ENCODE measurements at places on chromosomes 4 and X.

DNA sequence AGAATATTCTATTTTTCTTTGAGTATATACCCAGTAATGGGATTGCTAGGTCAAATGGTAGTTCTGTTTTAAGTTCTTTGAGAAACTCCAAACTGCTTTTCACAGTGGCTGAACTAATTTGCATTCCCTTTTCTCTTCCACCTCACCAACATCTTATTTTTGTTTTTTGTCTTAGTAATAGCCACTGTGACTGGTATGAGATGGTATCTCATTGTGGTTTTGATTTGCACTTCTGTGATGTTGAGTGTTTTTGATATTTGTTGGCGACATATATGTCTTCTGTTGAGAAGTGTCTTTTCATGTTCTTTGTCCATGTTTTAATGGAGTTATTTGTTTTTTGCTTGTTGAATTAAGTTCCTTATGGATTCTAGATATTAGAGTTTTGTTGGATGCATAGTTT lies 24.4 kb downstream of the AIMP1 start:
- no peak for DNase-seq

DNA sequence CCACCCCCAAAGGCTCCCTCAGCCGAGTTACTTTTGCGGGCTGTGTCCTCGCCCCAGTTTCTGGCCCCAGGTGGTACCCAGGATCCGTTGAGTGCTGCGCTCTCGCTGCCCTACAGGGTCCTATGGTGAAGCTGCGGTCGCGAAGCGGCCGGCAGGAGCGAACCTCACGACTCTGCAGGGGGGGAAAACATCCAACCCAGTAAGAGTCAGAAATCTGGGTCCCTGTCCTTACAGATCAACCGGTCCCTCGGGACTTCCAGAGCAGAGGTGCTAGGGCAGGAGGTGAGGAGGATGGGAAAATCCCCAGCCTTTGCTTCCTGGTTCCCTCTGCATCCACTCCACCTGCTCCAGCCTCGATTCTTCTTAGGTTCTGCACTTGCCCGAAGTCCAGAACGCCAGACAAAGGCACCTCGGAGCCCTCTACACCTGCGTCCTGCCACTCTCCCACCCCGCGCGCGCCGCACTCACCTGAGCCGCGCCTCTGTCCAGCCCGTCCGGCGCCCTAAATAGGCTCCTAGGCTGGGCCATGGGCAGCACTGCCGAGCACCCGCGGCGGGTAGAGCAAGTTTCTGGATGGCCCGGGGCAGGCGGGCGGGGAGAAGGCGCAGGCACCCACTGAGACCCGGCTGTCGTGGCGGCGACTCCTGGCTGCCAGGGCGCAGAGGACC lies at the start of gene HS3ST1:
HS3ST1 (minus strand) TSS at position 664 of the 668 bp plus-strand sequence. CDS start 28,889 bp downstream, outside the sequence.
- DNase-seq = no peak

- DNase-seq = peak; percentile 16
Observed at GRCh38 chr4:99815597-99816011, 1.0 kb upstream of the DAPP1 start.

DNA sequence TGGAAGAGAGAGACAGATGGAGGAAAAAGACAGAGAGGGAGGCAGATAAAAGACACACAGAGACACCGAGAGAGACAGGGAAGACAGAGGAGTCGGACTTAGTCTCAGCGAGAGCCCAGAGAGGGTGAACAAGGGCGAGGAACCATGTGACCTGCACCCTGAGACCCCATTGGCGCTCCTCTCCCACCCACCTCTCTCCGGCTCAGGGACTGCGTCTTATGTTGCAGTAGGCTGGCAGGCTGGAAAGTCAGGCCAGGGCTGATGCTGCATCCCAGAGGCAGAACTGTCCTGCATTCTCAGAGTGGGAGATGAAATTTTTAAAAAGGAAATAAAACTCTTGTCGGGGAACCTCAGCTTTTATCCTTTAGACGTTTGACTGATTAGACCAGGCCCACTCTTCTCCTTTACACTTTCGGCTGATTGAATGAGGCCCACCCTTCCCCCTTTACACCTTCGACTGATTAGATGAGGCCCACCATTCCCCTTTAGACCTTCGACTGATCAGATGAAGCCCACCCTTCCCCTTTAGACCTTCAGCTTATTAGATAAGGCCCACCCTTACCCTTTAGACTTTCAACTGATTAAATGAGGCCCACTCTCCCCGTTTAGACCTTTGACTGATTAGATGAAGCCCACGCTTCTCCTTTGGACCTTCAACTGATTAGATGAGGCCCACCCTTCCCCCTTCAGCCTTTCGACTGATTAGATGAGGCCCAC lies 29.5 kb upstream of the IL3RA start:
- no peak for DNase-seq

DNA sequence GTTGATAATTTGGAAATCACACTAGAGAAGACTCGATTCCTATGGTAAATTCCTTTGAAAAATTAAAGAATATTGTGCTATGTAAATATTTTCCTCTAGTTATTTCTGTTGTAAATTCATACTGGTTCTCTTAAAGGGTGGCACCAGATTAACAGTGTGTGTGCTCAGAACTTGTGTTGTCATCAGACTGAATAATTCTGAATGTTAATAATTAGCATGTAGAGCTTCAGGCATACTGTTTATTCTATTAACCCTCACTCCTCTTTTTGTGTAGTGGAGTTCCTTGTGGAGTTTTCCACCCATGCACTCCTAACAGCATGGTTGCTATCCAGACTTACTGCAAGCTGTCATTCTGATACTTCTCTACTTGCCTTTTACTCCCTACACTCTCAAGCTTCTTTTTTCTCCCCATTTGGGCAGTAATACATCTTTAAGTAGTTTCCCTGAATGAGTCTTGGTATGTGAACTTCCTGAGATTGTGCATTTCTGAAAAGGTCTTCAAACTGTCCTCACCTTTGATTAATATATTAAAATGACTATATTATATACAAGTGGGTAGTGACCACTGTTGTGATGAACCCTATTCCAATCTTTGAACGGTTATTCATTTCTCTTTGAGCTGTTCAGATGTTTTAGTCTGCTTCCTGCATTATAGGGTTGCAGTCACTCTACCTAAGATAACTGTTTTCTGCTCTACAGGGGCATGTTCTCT lies 29.9 kb upstream of the RTL8A start:
- no peak for DNase-seq

- no peak for DNase-seq
Observed at GRCh38 chr4:149347139-149347538, 468.5 kb downstream of the IQCM start.

GRCh38 chrX:32137525-32137924 lies 1065.7 kb upstream of the FTHL17 start:
- DNase-seq = no peak

DNA sequence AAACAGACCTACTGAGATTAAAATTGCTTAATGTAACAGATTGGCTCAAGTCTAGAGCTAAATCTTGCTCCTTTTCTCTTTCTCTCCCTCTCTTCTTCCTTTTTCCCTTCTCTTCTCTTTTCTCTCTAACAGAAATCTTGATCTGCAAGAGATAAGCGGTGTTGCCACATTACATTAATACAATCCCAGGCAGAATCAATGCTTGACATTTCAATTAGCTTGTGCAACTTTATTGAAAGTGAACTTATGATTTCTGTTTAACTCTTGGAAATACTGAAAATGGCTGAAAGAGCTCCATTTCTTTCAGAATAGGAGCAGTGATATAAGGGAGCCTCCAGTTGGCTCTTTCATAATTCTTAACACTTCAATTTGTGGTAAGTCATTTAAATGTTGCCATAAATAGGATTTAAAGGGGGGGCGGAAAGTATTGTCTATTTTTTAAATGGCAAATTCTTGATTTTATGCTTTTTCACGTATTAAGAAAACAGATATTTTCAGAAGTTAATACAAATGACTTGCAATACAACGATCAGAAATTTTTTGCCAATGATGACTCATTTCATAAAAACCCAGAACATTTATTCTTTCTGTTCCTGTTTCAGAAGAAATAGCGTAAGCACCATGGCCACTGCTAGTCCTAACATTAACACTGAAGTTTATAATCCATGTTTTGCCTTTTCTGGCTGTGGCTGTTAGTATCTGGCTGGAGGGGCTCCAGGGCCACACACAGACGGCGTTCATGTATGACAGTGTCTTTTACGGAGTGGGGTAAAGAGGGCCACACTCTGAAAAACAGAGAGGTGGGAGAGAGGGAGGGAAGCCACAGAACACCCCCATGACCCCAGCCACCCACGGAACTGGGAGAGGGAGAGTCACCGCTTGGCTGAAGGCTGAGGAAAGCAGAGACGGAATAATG lies 115.7 kb upstream of the FAT1 start:
- DNase-seq = peak; percentile 73

DNA sequence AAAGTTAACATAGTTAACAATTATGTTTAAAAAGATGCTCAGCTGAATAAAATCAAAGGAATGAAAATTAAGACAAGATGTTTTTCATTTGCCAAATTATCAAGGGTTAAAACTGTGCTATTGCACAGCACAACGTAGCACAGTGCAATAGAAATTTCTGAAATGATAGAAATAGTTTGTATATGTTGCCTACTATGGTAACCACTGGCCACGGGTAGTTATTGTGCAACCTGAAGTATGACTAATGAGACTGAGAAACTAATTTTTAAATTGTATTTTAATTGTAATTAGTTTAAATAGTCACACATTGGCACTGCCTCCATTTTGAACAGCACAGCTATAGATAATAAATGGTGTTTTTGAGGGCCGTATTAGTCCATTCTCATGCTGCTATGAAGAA lies 343.1 kb upstream of the FAM241A start:
- DNase-seq = peak; percentile 26

DNA sequence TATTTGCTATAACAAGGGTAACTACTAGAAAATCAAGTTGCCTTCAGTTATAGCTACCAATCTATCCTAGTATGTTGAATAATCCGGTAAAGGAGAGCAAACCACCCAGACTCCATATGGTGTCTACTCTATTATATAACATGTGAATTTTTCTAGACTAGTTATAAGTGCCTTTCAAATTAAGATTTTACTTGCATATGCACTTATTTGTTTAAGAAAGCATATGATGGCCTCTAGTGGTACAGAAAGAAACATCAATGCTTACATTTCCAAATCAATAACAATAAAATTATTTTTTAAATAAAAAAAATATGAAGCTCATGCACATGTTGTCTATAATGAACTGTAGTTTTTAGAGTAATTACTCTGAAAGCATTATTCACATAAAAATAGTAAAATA lies 1516.4 kb upstream of the PABPC4L start:
- no peak for DNase-seq

GRCh38 chr4:136505020-136505419 lies 1027.3 kb downstream of the PCDH18 start:
- DNase-seq = no peak

DNA sequence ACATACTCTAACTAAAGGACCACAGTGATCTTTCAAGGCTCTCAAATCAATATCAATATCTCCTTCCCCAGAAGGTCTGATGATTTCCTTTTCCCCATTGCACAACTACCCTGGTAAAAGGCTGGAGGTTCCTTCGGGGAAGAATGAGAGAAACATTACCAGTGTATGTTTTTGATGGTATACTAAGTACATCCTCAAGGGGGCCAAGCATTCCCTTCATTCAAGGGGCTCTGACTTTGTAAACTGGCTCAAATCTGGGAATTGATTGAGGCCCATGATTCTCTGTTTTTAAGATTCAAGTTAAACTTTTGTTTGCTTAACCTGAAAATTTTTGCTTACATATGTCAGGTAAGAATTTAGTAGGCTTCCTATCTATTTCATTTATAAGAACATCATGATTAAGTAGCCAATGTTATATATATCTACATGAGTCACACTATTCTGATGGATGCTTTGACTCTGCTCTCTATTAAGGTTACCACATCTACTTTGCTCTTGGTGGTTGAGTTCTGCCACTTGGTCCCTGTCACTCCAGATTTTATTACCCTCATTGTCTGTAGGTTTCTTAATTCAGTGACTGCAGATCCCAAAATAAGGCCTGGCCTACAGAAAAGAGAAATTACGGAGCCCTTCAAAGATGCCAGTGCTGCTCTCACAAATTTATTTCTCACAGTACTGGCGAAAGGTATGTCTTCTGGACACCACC lies 16.4 kb upstream of the GUCY1B1 start:
- peak; percentile 29 for DNase-seq

DNA sequence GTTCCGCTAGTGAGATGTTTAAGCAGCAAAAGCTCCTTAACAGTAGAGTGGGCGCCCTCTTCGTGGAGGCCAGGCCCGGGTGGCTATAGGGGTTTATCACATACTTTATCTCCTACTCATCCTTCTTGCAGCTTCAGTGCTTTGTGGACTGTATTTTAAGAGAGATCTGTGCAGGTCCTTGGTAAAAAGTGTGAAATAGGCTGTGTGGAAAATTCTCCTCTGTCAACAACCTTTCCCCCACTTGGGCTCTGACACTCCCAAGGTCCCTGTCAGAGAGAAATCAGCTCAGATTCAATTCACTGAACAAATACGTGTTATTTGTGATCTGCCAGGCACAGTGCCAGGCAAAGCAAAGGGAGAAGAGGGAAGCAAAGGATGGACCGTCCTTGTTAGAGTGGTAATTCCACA lies 214.3 kb upstream of the PPARGC1A start:
- DNase-seq = peak; percentile 55

GRCh38 chr4:141118381-141118780 lies 14.9 kb downstream of the RNF150 start:
- DNase-seq = no peak

GRCh38 chrX:105120463-105120862 lies 100.0 kb downstream of the TEX13A start:
- DNase-seq = no peak

GRCh38 chrX:78092296-78092695 lies 11.8 kb upstream of the PGK1 start:
- DNase-seq = peak; percentile 40

DNA sequence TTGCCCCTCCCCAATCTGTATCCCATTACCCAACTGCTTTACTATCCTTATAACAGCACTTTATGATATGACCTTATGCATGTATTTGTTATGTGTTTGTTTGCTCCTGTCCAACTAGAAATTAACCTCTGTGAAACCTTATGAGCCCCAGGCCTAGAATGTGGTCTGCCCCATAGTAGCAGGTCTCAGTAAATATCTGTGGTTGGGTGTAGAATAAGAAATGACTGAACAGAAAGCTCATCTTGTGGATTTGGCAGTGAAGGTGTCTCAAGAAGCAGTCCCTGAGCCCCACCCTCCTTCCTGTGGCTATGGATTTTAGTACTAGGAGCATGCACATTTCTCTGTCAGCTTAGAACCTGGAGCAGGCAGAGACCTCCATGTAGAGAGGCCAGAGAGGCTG lies 229.0 kb upstream of the LCORL start:
- DNase-seq = no peak

DNA sequence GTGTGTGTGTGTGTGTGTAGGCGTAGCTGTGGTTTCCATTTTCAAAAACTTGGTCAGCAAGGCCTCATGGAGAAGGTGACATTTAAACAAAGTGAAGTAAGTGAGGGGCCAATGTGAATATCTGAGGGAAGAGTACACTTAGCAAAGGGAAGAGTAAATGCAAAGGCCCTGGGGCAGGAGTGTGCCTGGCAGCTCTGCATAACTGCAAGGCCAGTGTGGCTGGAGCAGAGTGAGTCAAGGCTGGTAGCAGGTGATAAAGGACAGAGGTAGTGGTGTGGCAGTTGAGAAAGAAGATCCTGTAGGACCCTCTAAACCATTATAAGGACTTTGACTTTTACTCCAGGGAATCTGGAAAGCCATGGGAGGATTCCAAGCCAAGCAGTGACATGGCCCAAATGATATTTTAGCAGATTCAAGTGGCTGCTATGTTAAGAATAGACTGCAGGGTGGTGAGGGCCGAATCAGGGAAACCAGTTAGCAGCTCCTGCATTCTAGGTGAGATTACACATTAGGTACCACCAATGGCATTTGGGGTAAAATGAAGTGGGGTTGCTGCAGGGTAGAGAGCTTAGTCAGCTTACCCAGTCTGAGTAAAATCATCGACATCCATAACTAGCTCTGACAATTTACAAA lies 5.9 kb upstream of the TBC1D1 start:
- DNase-seq = no peak

- no peak for DNase-seq
Observed at GRCh38 chr4:17866810-17867209, 56.0 kb downstream of the NCAPG start.

- DNase-seq = no peak
Observed at GRCh38 chr4:1196421-1197183, 24.2 kb upstream of the SPON2 start.
